Nephron progenitor cell (in vitro differentiated cells): ENCODE measurements at places on chromosomes 1 and 21.

- DNase-seq: no peak
These were observed 8.4 kb downstream of the ARMH1 start for GRCh38 chr1:44682883-44683265.

DNA sequence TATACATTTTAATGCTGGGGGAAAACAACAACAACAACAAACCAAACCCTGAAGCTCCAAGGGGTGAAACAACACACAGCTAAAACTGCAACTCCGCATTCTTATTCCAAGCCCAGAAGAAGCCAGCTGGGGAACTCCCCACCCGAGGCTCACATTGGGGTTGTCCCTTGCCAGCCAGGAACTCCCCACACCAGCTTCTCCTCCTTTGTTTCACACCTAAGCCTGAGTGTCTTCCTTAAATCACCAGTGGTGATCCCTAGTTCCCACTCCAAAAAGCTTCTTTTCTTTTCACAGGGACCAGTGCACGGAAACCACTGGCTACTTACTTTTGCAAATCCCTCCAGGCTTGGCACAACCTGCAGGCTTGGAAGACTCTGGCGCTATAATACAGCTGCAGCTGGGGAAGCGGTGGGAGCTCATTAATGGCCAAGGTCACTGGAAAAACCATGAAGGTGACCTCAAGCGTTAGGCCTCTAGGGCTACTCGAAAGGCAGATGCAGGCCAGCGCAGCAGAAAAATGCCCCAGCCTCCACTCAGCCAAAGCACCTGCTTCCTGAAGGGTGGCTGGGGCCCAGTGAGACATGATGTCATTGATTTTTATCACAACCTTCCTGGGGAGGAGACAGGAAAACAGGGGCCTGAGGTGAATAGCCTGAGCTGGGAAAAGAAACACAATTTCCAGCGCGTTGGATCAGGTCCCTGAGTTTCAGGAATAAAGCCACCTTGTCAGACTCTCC, 40.1 kb downstream of the TLR5 start:
- DNase-seq: no peak

DNA sequence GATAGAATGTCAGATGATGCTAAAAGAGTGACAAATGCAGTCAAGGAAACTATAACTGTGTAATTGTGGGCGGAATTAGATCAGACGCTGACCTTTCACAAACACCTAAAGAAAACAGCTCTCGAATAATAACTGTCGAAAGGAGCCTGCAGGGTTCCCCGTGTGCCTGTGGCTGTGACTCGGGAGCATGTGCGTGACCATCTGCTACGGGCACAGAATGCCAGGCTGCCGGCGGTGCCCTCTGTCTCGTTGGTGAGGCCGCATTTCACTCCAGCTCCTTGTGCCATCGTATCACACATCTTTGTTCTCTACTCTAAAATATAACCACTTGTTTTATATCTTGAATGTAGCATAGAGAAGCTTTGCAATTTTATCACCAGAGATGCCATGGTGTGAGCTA, 267.8 kb upstream of the FMN2 start:
- DNase-seq: no peak

DNA sequence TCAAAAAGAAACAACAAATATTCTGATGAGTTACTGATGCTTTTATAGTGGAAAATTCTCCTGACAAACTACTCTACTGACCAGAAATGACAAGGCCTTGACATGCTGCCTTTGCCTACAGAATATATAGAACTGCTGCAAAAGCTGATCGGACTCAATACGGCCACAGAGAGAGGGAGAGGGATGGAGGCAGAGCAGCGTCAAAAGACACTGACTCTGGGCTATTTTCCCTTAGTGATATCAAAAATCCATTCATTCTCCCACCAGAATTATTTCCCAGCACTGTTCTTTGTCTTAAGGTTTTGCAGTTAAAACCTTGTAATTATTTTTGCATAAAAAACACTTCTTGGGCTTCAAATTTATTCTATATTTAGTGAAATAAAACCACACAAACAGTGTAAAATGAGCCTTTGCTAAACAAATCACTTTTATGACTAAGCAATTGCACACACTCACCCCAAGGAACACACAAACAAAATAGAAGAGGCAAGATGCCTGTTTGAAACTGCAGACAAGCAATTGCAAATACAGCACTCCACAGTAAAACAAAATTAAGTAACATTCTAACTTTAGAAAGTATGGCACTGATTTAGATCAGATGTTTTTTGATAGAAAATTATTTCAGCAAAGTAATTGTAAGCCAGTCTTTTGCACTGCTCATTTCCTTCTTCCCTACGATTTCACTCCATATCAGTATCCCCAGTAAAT, 1036.4 kb downstream of the ADGRL2 start:
- DNase-seq: no peak

GRCh38 chr1:40664167-40664537, 1.3 kb downstream of the RIMS3 start:
- DNase-seq: no peak

- no peak for DNase-seq
These were observed 599.6 kb upstream of the PRMT6 start for GRCh38 chr1:106456832-106457231.

DNA sequence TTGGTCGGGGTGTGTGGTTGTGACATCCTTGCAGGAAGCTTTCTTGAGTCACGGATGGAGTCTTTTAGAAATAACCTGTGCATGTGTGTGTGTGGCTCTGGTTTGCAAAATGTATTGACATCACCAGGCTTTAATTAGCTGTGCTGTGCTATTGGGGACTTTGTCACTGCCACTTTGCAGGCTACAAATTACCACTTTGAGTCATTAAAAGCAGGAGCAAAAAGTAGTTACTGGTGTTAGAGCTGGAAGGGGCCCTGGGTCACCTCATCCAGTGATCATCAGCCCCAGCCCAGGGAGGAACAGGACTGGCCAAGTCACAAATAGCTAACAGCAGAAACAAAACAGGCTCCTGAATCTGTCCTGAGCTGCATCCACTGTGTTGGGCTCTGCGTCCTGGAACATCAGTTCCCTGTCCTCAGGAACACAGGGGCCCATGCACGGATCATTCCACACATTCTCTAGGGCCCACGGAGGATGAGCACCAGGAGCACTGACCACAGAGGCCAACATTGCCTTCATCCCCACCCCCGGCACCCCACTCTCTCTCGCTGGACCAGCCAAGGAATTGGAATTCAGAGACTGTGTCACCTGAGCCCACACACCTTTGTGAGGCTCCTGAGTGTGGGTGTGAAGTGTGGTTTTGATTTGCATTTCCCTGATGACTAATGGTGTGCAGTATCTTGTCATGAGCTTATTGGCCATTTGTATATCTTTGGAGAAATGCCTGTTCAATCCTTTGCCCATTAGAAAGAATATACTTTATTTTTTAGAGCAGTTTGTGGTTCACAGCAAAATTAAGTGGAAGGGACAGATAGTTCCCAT, 280.1 kb upstream of the C1orf174 start:
- no peak for DNase-seq

DNA sequence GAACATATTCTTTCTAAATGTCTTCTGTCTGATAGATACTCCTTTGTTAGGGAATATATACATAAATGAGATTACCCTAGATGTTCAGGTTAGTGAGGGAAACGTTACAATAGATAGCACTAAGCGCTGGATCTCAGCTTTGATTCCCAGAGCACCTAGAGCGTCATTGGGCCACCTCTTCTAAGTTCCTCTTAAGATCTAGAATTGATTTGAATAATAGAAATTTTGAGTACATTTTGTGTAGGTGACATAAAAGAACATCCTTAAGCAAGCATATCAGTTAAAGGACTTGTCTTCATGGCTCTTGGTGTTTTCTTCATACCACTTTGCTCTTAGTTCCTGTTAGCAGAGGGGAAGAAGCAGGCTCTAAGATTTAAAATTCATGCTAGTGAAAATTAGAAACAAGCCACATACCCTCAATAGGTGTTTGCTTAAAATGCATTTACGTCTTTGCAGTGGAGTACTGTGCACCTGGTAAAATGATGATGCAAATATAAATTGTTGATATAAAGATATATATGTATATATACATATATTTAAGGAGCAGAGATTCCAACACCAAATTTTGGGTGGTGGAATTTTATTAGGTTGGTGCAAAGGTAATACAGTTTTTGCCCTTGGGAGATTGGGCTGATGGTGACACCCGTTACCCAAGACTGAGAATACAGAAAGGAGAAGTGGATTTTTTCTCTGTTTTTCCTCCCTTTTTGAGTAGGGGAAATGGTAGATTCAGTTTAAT, 47.1 kb downstream of the DYRK1A start:
- no peak for DNase-seq

DNA sequence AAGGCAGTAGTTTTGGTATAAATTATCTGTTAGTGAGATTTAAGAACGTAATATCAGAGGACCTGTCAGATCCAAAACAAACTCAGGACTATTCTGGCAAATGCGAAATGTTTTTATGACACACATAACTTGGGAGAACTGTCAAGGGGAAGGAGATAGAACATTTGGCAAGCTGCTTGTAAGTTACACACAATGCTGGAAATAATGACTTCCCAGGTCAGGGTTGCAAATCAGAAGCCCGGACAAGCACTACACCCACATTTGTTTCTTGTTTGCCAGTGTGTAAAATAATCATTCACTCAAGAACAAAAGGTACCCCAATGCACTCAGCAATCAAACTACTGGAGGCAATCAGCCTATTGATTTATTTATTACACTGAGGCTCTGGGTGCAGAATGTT, 354.7 kb downstream of the KCNH1 start:
- no peak for DNase-seq

DNA sequence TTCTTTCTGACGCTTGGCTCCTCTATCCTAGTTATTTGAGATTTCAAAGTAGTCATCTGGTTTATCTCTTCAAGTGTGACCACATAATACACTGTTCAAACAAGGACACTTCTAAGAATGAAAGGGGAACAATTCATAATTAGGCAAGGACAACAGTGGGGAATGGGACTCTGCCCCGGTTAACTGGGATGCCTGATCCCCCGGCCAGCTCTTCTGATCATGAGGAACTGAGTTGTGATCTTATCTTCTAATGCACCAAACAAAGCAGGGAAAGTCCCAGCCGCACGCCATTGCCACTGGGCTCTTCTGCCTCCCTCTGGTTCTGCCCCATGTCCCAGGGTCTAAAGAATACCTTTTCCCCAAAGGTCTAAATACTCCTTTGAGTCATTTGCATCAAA, 158.2 kb upstream of the IRF2BP2 start:
- DNase-seq: no peak

DNA sequence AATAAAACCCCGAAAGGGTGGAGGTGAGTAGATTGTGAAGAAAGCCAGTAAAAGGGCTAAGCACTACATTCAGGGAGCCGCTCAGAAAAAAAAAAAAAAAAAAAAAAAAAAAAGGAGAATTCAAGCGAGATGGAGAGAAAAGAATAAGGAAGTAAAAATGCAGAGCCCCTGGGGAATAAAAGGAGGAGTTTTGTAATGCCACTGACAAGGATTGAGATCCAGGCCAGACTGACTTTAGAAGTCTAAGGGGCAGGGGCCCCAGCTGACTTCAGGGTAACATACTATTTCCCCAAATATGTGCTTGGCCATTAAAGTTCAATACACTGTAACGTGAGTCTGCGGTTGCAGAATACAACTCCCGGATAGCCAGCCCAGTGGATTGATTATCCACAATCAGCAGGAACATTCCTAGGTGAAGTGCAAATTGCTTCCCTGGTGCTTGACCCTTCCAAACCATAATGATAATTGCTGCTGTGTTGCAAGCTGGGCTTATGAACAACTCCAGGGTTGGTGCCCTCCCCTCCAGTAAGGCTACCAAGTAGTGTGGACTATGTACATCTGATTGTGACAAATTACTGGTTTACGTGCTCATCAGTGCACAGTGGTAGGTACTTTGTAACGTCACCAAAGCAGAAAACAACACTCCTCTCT, 30.7 kb upstream of the RRP15 start:
- DNase-seq: no peak

- no peak for DNase-seq
These were observed 61.8 kb upstream of the IFNLR1 start for GRCh38 chr1:24248859-24249258.

GRCh38 chr1:160548960-160549664, 26.1 kb upstream of the SLAMF6 start:
- no peak for DNase-seq

DNA sequence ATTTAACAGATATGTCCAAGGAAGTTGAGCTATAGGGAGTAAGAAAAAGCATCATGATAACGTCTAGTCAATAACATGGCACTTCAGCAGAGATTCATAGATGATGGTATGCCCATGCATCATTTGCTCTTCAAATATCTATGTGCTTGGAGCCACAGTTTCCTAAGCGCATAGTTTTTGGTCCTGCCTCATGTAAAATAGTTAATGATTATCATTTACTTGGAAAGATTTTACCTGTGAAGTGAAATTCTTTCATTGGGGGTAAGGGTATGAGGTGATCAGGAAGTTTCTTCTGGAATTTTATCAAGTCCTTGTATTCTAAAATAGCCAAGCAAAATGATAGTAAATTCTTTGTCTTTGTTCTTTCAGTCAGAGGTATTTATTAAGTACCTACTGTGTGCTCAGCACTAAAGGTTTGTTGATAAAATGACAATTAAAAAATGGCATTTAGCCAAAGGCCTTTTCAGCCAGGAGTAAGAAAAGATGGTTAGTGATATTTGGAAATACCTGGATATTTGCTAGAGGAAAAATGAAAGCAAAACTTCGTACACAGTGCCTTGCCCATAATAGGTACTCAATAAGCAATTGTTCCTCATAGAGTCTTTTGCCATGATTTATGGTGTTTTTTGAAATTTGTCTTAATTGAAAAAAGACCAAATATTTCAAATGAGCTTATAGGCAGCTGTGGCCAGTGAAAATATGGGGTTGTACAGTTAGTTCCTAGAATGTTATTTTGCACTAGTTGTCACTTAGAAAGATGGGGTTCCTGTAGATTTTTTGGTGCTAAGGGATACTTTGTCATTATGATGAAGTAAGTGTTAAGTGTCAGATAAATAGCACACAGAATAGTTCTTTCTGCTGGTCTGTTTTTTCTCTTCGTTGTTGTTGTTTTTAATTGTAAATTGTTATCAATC, 13.1 kb downstream of the PDIK1L start:
- no peak for DNase-seq

DNA sequence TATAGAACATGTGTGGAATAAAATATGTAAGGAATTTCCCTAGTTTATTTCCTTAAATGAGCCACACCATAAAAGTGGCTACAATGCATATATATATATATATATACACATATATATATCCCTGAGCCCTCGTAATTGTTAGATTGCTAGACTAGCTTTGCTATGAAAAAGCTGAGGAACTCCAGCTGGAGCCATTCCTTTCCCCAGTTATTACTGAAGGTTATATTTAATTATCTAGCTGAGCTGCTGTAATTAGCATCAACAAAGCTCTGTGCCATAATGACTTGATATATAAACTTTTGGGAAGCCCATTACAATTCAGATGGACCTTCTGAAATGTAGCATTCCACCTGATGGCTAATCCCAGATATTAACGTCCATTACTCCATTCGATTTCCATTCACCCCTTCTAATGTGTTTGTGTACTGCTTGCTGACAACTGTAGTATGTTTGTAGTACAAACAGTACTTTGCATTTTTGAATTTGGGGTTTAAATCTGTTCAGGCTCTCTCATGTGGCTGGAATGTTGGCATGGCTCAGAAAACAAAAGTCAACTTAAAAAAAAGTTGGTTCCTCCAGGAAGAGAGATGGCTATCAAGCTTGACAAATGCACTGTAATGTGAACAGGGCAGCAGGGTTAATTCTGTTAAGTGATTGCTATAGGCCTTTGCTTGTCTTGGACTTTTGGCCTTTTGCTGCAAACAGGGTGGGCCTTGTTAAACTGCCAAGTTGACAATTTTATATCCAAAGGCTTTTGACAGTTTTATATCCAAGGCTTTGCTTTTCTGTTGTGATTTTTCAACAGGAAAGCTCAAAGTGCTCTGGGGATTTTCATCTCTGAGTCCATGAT, 170.0 kb downstream of the LTN1 start:
- peak; percentile 3 for DNase-seq
